ENCODE measurements at places on chromosomes 13 and 19.

GRCh38 chr13:86838411-86839120, 832.6 kb upstream of the SLITRK5 start:
- no peak for DNase-seq

- peak; percentile 52 for DNase-seq
These were observed 5.1 kb downstream of the JUNB start for GRCh38 chr19:12796146-12797071.

GRCh38 chr13:21517576-21517975, 58.5 kb upstream of the ZDHHC20 start:
- DNase-seq = no peak

GRCh38 chr13:46181840-46182490, at the start of gene LCP1:
LCP1 (minus strand) TSS chr13:46182177; CDS start chr13:46159662, 22,515 bp downstream.
- no peak for DNase-seq

- DNase-seq = no peak
These were observed 68.7 kb downstream of the RAP2A start for GRCh38 chr13:97502706-97503105.

DNA sequence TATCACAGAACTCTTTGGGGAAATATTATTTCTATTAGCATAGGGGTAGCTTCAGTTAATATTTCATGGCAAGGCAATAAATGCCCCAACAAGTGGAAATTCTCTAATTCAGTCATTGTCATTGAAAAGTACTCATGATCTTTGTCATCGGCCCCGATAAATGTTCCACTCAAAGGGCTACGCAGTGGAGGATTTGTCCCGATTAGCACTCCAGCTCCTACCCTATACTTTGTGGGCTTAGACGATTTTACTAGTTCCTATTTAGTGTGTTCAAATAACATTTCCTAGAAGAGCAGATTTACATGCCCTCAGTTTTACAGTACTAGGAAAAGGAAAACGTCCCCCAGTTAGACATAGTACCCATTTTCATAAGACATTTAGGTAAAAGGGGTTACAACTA, 38.0 kb upstream of the ATP12A start:
- DNase-seq = no peak

DNA sequence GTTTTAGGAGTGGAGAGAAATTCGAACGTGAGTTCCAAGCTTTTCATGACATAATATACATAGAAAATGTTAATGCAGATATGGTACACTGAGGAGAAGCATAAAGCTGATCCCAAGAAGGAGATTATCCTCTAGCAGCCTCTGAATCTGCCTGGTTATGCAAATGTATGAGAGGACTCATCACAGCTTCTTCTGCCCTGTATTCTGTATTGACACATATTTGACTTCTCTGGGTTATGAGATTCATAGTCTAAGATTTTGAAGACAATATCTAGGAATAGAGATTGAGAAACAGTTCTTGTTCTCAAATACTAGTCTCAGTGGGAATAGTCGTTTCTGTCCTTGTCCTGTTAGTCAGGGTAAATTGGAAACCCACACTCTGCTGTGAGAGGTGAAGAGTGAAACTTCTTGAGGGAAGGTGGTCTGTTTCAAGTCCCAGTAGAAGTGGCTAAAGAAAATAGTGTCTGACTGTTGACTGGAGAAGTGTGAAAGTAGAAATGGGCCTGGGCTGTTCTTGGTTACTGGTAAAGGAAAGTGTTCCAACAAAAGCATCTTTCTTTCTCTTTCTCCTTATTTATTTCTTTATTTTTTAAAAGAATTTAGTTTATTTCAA, 1356.6 kb downstream of the SLITRK5 start:
- no peak for DNase-seq

- no peak for DNase-seq
These were observed 20.4 kb downstream of the NOSIP start for GRCh38 chr19:49559928-49560327.

DNA sequence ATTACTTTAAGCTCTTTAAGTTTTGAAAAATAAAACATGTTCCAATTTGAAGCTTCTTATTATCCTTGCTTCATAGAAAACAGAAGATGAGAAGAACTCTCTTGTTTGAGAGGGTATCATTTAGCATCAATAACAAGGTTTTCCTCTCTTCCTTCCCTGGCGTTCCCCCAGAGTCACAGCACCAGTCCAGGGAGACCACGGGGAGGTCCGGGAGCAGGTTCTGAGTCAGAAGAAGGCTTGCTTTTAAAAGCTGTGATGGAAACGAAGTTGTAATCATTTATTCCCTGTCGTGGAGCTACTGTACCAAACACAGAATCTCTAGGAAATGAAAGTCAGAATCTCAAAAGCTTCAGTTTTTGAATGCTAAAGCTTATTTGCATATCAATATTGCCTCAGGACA, 174.0 kb upstream of the LSM14A start:
- DNase-seq = no peak

DNA sequence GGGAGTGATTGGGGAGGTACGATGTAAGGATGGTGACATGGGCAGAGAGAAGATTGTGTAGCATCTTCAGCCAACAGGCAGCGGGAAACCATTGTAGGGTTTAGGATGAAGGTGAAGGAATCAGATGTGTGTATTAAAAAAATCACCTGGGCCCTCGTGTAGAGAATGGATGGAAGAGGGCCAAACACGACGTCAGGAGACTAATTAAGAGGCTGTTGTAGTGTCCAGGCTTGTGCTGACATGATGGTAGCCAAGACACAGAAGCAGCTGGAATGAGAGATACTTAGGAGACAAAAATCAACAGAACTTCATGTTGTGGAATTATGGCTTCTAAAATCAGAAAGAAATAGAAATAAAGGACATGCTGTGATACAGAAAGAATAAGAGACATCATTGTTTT, 41.2 kb upstream of the ARGLU1 start:
- DNase-seq = no peak

Measured in stromal cell of bone marrow (primary cell).